CD4-positive, alpha-beta T cell treated with Interleukin-6 at 100 ng/mL for 8 hours (primary cell): ENCODE measurements at places on chromosomes 1 and 21.

DNA sequence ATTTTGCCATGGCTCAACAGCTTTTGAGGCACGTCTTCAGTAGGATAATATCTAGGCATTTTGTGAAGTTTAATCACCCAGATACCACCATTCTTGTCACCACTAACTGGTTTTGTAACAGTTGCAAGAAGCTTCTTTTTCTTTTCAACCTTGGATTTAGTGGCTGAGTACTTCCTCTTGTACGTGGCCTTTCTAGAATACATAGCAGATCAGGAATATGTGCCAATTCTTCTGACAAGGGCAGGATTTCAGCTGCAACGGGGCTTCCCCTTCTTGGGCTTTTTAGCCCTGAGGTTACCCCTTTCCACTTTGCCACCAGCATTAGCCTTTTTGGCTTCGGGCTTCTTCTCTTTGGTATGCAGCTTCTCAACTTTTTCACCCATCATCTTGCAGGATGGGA lies 79.3 kb upstream of the WARS2 start:
- DNase-seq = no peak

DNA sequence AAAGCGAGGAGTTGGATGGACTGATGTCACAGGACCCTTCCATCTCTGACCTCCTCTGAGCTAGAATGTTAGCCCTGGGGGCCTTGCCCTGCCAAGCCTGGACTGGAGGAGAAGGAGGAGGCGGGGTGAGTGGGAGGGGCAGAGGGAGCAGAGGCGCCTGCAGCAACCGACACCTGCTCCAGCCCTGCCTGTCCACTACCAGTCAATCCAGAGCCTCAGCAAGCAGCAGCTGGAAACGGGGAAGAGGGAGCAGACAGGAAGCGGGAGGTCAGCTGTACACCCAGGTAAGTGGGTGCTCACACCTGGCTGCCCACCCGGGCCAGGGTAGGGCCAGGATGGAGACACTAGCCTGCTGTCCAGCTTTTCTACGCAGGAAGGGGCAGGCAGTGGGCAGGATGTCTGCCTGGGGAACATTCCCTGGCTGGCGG lies at the start of gene IGFN1:
Gene IGFN1 (plus strand): TSS at position 201 of the 428 bp plus-strand sequence. CDS start 2,470 bp downstream, outside the sequence.
- no peak for DNase-seq

- no peak for DNase-seq
Observed at GRCh38 chr1:202697038-202697437, 13.2 kb downstream of the SYT2 start.

GRCh38 chr1:81662913-81663526 lies 137.7 kb upstream of the ADGRL2 start:
- no peak for DNase-seq

- DNase-seq = no peak
Observed at GRCh38 chr1:76933847-76934815, 66.9 kb downstream of the ST6GALNAC5 start.

- no peak for DNase-seq
Observed at GRCh38 chr21:45105906-45106485, 31.6 kb downstream of the ADARB1 start.

GRCh38 chr1:208059409-208060001 lies 148.6 kb upstream of the CD34 start:
- DNase-seq = no peak

DNA sequence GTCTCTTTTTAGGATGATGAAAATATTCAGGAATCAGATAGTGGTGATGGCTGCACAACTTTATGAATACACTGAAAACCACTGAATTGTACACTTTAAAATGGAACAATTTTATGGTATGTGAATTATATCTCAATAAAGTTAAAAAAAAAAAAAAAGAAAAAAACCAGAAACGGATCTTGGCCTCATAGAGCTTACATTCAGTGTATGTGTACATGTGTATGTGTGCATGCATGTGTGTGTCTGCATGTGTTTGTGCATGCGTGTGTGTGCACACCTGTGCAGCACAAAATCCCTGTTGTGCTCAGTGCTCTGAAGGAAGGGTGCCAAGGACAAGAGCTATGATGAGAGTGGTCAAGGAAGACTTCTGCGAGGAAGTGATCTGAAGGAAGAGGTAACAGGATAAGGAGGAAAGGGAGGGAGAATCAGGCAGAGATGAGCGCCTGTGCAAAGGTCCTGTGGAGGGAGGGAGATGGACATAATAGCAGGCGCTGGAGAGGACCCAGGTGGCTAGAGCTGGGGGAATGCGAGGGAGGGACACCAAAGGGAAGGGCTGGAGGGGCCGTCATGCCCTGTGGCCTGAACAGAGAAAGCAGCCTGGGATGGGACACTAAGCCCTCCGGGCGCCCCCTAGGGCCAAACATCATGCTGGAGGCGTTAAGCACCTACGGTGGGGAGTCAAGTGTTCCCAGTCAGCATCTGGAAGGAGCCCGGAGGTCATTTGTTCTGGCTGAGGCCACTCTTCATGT lies 25.2 kb downstream of the NKAIN1 start:
- no peak for DNase-seq

DNA sequence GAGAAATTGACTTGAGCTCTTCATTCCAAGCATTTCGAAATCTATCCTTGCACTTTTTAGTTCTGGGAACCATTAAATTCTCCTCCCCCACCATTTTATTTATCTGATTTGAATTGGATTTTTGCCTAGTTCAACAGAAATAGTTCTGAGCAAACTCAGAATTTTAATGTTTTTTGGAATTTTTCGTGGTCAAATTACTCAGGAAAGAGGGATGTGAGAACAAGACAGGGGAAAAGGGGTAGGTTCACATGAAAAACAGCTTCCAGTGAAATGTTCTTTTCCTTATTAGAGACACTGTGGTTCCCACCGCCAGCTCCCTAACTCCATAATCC lies 5.7 kb upstream of the ZNF697 start:
- DNase-seq = no peak
